Left forelimb (tissue), 1 donor: ENCODE measurements at places on chromosomes 12 and 14.

- no peak for DNase-seq
Observed at GRCh38 chr12:10392394-10392930, 2.6 kb upstream of the KLRK1 start.

- no peak for DNase-seq
Observed at GRCh38 chr12:71201136-71201679, 43.4 kb upstream of the TSPAN8 start.

DNA sequence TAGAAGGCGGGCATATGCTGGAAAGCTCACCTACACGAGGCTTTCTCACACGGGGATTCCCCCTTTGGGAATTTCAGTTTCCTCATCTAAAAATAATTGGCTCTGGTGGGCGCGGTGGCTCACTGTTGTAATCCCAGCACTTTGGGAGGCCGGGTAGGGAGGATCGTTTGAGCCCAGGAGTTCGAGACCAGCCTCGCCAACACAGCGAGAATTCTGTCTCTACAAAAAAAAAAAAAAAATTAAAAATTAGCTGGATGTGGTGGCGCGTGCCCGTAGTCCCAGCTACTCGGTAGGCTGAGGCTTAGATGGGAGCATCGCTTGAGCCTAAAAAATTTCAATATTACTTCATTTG is 400 bp upstream of the NDUFA12 start:
- no peak for DNase-seq

GRCh38 chr12:9043766-9044165 is 54.4 kb downstream of the KLRG1 start:
- DNase-seq: no peak

- no peak for DNase-seq
Observed at GRCh38 chr12:30138483-30138882, 354.7 kb upstream of the TMTC1 start.

- DNase-seq: no peak
Observed at GRCh38 chr14:89767131-89767530, 187.4 kb downstream of the EFCAB11 start.

DNA sequence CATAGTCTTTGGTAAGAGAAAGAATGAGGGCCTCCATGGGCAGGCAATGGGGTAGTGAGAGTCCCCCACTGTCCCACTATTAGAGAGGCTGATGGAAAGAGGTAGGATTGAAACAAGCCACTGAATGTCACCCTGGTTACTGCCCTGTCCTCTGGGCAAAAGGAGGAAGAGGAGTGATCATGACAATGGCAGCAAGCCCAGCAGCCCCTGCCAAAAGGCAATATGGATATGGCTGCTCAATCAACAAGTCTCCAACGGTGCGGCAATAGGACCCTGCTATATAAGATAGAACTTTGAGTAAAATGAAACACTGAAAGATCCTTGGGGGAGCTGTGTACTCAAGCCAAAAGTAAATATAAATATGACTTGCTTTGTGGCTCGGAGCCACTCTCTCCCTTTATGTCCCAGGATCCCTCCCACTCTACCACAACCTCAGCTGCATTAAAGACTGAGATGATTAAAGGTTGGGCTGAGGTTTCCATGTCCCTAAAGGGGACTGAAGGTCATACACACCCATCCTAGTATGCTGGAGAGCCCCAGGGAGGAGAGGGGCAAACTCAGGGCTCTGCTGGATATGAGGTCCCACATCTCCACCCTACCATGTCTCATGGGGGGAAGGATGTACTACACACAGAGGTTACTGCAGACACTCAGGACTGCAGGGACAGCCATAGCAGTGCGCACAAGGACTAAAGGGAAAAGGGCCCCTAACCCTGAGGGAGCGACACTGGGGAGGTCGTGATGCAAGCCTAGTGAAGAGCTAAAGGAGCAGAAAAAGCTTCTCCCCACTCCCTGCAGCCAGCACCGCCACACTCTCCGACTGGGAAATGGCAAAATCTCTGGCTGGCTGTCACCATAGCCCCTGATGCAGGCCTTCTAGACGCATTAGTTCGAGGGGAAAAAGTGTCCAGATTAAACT is 5.9 kb downstream of the POMT2 start:
- DNase-seq: no peak
